ENCODE measurements at places on chromosomes 11 and 22.

DNA sequence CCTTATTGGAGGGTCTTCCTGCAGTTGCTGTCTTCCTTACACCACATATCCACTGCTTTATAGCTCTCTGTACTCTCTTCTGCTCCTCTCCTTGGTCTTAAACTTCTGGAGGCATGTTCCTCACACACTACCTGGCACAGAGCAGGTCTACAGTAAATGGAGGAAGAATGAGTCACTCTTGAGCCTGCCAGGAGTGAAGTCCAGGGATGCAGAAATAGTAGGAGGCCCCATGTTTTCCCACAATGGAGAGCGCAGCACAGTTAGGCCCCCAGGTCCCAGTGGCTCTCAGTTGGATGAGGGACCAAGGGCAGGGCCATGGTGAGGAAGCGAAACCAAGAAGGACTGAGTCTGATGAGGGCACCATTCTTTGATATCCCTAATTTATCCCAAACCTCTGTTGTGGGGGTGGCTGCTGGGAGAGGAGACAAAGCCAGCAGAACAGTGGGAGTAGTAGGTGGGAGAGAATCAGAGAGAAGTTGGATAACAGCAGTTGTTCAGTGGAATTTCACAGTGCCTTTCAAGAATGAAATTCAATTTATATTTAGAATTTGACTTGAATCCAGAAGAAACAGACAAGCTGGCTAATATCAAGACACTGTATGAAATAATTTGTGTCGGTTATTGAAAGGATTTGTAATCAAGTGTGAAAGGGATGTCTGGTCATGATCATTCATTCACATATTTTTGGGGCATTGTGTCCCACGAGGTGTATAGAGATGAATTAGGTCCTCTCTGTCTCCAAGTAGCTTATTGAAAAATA, 187.8 kb downstream of the HIPK3 start:
- DNase-seq: no peak

GRCh38 chr11:134661660-134662059, 249.6 kb upstream of the B3GAT1 start:
- no peak for DNase-seq

DNA sequence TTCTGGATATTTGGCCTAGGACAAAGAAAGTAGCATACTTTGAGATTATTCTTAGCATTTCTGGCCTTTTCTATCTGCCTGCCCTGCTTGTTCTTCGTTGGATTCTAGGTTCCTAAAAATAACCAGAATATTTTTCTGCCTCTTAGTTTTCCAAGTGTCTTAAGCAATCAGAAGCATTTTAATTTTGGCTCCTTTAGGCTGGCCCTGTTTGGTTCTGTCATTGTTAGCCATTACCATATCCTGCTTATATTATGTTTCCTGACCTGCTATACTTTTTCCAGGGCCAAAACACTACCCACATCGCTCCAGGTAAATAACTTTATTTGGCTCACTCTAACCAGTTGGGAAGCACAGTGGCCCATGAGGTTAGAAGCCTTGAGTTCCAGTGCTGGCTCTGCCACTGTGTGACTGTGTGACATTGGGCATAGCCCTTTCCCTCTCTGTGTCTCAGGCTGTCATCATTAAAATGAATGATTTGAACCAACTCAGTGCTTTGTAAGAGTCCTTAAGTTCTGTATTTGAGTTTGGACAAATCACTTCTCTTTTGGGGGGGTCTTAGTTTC, 91.1 kb downstream of the STIM1 start:
- no peak for DNase-seq

GRCh38 chr22:43837666-43838065, 24.6 kb downstream of the SULT4A1 start:
- DNase-seq: no peak

- DNase-seq: no peak
These were observed 58.9 kb downstream of the LINC01488 start for GRCh38 chr11:69540118-69541000.

GRCh38 chr11:10066441-10066840, 227.6 kb downstream of the SBF2 start:
- no peak for DNase-seq

DNA sequence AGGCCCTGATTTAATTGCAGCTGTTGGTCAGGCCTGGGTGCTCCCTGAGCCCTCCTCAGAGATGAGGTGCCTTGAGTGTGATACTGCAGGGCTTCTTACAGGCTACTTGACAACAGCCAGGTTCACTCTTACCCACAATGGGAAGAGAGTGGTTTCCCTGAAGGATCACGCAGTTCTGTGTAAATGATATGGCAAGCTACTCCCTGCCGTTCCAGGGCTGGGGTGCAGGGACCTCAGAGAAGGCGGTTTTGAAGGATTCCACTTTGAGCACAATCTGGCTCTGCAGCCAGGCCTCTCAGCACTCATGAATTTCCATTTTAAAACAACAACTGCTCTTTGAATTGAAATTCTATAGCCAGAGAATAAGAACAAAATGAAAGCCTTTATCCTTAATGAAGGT, 92.9 kb downstream of the SLC17A6 start:
- DNase-seq: no peak

DNA sequence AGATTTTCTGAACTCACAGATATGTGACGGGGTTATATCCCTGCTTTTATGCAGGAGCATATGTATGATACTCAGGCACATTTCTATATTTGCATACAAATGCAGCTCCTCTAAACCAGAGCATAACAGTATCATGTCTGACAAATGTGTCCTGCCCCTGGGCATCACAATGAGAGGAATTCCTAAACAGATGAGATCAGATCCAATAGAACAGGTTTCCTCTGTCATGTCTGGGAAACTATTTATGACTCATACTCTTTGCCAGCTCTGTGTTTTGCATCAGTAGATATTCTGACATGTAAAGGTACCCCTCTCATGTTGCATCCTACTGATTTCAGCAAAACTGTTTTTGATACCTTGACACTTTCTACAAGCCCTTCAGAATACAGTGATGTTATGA, 29.4 kb downstream of the SYT9 start:
- DNase-seq: no peak

DNA sequence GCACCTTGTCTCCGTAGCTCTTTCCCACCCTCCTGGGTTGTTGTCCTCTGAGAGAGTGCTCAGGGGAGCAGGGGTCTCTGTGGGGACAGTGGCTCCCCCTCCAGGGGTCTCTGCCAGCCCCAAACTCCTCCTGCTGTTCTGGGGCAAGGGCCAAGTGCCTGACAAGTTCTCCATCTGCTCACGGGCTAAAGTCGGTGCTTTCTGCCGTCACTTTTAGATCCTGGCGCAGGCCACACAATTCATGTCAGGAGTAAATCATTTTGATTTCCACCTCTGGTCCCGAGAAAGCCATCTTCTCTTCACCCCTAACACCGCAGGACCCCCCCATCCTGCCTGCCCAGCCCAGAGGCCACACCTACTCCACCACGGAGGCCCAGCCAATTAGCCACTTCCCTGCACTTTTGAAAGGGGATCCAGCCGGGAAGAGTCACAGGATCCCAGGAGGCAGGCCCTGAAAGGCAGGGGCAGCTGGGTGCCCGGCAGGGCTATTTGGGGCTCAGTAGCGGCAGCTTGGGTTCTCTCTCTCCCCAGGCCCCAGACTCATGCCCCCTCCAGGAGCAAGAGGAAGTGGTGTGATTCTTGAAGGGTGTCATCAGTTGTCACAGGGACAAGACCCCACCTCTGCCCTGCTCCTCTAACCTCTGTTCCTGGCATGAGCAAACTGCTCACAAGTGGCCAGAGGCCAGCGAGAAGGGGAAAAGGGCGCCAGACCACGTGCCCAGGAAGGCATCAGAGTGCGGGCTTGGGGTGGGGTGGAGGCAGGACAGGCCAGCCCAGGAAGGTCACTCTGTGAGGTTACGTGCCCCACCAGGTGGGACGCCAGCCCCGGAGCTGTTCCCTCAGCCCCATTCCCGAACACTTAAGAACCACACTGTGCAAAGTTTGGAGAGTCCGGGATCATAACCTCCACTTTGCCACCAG, 1.3 kb downstream of the MACROD1 start:
- DNase-seq: no peak

DNA sequence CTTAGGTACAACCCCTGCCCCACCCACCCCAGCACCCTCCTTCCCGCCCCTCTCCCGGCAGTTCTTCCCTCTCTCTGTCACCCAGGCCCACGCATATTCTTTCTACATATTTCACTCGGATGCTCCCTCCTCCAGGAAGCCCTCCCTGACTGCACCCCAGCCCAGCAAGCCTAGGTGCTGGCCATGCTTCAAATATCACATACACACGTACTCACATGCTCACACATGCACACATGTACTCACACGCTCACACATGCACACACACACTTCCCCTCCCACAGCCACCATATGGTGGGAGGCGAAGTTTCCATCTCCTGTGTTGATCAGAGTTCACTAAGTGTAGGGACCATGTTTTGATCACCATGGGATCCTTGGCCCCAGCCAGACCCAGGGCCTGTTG, 90.4 kb downstream of the WNT7B start:
- no peak for DNase-seq
